Neuronal stem cell (in vitro differentiated cells): ENCODE measurements at places on chromosomes 13 and 19.

- DNase-seq = no peak
Measured at GRCh38 chr13:60335531-60335930, 61.5 kb upstream of the TDRD3 start.

DNA sequence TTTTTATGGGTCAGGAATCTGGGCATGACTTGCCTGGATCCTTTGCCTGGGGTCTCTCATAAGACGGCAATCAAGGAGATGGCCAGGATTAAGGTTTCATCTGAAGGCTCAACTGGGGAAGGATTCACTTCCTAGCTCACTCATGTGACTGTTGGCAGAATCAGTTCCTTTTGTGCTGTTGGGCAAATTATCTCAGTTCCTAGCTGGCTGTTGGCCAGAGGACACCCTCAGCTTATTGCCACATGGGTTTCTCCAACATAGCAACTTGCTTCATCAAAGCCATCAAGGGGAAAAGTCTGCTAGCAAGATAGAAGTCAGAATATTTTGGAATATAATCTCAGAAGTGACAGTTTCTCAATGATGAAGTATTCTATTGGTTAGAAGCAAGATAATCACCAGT, 12.2 kb upstream of the EVI5L start:
- DNase-seq = no peak

- DNase-seq = no peak
Measured at GRCh38 chr13:63853816-63854215, 2438.2 kb upstream of the PCDH20 start.

GRCh38 chr19:13861392-13861713, 15.6 kb upstream of the NANOS3 start:
- no peak for DNase-seq

- no peak for DNase-seq
Measured at GRCh38 chr19:15525291-15525690, 17.0 kb downstream of the CYP4F22 start.

GRCh38 chr13:19067767-19068166, 113.9 kb downstream of the TUBA3C start:
- no peak for DNase-seq

DNA sequence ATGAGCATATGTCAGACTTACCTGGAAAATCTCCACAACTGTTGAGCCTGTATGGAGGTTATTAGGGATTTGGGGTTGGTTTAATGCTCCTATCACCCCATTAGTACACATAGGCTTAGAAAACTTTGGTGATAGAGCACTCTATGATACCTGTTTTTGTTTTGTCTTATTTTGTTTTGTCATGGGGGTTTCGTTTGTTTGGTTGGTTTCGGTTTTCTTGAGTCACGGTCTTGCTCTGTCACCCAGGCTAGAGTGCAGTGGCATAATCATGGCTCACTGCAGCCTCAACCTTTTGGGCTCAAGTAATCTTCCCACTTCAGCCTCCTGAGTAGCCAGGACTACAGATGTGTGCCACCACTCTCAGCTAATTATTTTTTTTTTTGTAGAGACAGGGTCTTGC, 70.0 kb downstream of the MZT1 start:
- no peak for DNase-seq

- DNase-seq = no peak
Measured at GRCh38 chr13:33312150-33312860, 26.8 kb upstream of the STARD13 start.

GRCh38 chr13:47999973-48000372, 1.1 kb downstream of the SUCLA2 start:
- no peak for DNase-seq

GRCh38 chr13:92823059-92823458, 403.5 kb upstream of the GPC6 start:
- no peak for DNase-seq

DNA sequence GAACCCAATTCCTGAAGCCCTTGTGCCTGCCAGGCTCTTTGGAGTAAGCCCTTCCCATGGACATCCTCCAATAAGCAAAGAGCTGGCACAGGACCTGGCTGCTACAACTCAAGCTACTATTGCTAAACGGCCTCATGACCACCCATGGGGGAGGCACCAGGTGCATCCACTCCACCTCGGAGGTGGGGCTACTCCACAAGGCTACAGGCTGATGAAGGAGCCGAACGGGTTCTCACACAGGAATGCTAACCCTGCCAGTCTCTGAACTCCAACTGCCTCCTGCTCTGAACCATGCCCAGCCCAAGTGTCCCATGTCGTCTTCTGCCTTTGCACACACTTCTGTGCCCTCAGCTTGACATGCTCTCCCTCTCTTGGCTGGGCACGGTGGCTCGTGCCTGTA, 10.0 kb downstream of the SYMPK start:
- DNase-seq = no peak

GRCh38 chr13:40255551-40255950, 410.9 kb downstream of the FOXO1 start:
- DNase-seq = no peak

DNA sequence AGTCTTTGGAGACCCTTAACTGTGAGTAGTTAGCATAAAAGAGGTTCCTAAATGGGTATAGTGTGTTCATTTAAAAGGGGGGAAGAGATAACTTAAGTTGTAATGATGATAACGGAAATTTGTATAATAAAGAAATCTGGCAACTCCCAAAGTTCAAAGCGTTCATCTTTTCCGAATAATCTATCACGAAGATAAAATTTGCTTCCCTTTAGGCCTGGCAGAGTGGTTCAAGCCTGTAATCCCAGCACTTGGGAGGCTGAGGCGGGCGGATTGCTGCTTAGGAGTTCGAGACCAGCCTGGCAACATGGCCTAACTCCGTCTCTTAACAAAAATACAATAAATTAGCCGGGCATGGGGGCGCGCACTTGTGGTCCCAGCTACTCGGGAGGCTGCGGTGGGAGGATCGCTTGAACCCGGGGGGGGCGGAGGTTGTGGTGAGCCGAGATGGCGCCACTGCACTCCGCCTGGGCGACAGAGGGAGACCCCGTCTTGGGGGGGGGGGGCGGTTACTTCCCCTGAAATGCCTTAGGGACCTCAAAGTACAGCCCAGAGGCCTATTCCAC, 934 bp downstream of the N4BP2L2 start:
- no peak for DNase-seq

GRCh38 chr13:113159701-113160100, 1.3 kb downstream of the PROZ start:
- DNase-seq = no peak

DNA sequence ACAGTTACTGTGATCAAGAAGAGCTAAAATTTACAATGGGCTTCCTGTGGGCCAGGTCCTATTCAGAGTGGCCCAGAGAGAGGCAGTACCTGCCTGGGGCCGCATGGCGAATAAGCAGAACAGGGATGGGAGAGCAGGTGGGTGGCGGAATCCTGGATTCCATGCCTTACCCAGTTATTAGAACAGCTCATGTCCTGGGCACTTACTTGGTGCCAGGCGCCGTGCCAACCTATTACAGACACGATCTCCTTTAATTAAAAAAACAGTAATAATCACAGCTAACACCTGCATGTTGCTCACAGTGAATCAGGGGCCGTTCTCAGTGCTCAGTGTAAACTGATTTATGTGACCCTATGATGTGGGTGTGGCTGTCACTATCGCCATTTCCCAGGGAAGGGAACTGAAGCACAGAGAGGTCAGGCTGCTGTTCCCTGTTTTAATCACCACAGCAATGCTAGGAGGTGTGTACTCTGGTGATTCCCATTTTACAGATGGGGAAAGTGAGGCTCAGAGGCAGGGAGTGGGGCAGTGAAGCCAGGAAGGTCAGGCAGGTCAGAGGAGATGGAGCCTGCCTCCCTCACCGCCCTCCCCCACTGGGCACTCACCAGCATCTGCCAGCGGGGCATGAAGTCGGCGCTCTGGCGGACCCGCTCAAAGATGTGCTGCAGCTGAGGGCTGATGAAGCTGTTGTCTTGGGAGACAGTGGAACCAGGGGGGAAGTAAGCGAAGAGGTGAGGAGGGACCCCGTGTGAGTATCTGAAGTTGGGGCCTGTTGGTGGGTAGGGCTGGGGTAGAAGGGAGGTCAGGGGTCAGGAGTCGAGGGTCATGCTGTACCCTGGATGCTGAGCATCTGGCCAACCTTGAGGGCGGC, 12.0 kb downstream of the COQ8B start:
- no peak for DNase-seq

DNA sequence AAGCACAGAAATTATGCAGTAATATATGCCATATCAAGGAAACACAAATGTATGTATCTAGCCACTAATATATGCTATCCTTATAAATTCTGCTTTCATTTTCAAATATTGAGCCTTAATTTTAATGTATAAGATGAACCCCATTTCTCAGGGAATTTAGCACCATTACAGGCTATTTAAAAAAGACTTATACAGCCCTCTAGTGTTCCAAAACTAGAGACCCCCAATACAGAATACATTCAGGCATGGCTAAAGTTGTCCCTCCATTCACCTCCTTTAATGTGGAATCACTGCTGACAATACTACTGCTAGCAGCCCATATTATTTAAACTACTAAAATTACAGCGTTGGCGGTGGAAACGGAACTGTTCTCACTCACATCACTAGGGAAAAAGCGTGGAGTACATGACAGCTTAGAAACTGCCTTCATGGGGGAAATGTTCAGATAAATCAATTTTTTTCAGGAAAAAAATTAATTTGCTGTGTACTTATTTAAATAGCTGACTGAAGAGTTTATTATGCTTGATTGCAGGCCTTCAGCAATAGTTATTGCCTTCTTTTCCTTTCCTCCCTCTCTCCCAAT, 541.0 kb downstream of the PCDH9 start:
- DNase-seq = no peak

DNA sequence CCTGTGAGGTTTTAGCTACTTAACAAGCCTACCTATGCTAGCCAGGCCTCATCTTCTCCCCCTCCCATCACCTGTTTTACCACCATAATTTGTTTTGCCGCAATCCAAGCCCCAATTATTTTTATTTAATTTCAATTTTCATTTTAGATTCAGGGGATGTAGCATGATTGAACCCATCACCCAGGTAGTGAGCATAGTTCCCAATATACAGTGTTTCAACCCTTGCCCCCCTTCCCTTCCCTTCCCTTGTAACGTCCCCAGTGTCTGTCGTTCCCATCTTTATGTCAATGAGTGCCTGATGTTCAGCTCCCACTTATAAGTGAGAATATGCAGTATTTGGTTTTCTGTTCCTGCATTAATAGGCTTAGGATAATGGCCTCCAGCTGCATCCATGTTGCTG, 885.0 kb downstream of the UQCRFS1 start:
- no peak for DNase-seq

DNA sequence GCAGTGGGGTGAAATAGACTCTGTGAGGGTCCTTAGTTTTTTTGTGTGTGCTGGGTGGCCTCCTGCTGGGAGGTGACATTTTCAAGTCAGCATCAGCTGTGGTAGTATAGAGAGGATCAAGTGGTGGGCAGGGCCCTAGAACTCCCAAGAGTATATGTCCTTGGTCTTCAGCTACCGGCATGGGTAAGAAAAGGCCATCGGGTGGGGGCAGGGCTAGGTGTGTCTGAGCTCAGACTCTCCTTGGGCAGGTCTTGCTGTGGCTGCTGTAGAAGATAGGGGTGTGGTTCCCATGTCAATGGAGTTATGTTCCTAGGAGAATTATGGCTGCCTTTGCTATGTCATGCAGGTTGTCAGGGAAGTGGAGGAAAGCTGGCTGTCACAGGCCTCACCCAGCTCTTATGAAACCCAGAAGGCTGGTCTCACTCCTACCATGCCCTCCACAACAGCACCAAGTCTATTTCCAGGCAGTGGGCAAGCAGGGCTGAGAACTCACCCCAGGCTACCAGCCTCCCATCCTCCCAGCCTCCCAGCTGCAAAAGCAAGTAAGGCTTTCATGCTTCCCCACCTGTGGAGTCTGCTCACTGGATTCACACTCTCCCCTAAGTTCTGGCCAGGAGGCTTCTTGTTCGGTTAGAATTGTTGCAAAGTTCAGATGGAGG, 130.6 kb upstream of the SOX1 start:
- DNase-seq = no peak

DNA sequence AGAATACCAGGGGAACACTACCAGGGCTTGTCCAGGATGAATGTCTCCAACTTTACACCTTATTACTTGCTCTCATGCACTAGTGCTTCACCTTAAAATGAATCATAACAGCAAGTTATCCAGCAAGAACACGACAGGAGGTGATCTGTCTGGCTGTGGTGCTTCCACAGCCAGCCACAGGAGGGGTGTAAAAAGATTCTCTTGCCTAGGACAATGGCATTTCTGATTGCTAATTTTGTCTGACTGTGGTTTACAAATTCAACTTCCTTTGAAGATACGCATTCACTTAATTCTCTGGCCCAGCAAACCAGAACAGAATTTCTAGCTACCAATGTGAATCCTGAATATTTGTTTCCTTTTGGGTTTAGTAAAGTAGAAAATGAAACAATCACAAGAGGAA, 23.1 kb upstream of the COG3 start:
- no peak for DNase-seq

GRCh38 chr13:76764429-76764828, 121.8 kb downstream of the KCTD12 start:
- DNase-seq = no peak

DNA sequence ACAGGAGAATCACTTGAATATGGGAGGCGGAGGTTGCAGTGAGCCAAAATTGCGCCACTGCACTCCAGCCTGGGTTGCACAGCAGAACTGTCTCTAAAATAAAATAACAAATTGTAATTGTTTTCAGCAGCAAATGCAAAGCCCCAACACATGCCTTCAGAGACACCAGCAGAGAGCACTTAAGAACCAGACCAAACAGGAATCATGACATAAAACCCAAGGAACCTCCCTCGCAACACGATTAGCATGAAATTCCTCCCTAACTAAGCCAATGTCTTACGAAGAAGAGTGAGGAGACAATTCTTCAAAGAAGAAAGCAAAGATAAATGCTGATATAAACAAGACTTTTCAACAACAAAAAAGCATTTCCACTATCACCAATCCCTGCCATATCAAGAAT, 40.1 kb downstream of the PSPC1 start:
- no peak for DNase-seq

- no peak for DNase-seq
Measured at GRCh38 chr19:23314505-23315251, 64.5 kb upstream of the ZNF724 start.

GRCh38 chr19:5396096-5396939, 55.7 kb upstream of the PTPRS start:
- no peak for DNase-seq

GRCh38 chr13:41678249-41678648, 220.9 kb downstream of the RGCC start:
- no peak for DNase-seq

DNA sequence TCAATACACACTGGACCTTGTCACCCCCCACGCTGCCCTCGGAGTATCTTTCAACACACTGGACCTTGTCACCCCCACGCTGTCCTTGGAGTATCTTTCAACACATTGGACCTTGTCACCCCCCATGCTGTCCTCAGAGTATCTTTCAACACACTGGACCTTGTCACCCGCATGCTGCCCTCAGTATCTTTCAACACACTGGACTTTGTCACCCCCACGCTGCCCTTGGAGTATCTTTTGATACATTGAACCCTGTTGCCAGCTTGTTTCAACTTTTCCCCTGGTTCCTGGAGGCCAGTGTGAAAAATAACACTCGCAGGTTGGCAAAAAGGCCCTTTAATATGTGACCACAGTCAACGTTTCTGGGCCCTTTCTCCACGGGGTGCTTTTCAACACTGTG, 247.8 kb downstream of the TEX29 start:
- no peak for DNase-seq
